ENCODE measurements at places on chromosomes 3 and 15.

- DNase-seq = no peak
These were observed 12.3 kb upstream of the NR1I2 start for GRCh38 chr3:119769394-119770149.

- DNase-seq = no peak
These were observed 197.5 kb upstream of the BCL6 start for GRCh38 chr3:187942658-187943241.

DNA sequence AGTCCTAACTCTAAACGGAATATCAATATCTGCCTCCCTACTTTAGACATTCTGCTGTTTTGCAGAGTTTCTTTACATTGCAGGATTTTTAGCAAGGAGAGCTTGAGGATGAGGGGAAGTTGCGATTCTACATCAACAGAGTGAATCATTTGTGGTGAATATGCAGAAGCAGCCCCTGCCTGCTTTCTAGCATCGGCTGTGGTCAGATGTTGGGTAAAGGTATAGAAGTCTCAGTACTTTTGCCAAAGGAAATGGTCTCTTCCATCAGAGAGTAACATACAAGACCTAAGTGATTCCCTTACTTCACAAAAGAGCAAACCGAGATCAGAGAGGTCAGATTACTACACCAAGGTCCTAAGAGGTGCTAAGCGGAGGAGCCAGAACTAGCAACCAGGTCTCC, 15.2 kb downstream of the ST3GAL6 start:
- DNase-seq = no peak

DNA sequence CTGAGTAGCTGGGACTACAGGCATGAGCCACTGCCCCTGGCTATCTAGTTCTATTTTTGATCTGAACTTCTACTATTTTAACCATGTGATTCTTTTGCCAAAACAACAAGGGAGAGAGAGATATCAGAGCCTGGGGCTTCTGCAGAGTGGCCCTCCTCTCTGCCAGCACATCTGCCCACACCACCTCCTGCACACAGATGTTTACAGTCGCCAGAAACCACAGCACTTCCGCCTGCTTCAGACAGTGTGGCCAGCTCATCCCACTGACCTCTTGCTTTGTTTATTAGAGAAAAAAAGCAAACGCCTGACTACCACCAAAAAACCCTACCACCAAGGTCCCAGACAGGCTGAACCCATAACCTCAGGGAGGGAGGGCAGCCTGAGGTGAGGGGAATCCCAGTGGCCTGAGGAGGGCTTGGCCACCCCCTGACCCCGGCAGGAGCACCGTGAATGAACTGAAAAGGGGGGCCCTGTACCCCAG, 85.9 kb upstream of the ABHD2 start:
- no peak for DNase-seq

- peak; percentile 27 for DNase-seq
These were observed 542 bp downstream of the INKA1 start for GRCh38 chr3:49803465-49804140.

- DNase-seq = no peak
These were observed 1.5 kb downstream of the VWA5B2 start for GRCh38 chr3:184230603-184231528.

DNA sequence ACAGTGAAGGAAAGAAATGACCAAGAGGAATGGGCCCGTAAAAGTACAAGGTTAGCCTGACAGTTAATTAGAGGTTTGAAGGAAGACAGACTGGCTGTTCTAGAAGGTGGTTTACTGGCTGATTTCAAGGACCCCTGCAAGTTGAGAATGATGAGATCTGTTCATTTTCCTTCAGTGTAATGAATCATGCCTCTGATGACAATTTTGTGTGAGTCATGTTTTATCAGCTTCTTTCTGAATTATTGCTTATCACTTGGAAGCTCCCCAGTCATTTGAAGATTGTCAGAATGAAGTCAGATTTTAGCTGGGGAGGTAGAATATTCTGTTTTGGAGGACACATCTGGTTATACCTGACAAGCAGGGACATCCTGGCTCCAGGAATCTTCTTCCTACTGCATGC, 50.6 kb downstream of the DRD3 start:
- no peak for DNase-seq

DNA sequence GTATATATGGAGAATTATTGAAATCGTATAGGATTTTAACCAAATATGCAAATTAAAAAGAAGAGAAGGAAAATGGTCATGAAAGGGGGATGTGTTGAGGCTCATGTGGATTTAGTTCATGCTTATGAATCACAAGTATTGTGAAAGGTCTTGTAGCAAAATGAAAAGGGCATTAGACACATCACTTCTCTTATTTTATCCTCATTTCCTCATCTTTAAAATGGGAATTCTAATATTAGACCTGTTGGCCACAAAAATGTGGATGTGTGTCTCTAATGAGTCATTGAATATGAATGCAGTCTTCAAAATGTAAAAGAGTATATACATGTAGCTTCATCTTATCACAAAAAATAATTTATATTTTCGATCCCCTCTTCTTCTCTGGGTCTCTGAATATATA, 14.9 kb upstream of the ALCAM start:
- no peak for DNase-seq

GRCh38 chr3:54322354-54322753, 200.0 kb downstream of the CACNA2D3 start:
- DNase-seq = no peak

GRCh38 chr15:100042558-100042957, 299.2 kb downstream of the ADAMTS17 start:
- no peak for DNase-seq

- no peak for DNase-seq
These were observed 72.4 kb downstream of the CHDH start for GRCh38 chr3:53773611-53774368.

DNA sequence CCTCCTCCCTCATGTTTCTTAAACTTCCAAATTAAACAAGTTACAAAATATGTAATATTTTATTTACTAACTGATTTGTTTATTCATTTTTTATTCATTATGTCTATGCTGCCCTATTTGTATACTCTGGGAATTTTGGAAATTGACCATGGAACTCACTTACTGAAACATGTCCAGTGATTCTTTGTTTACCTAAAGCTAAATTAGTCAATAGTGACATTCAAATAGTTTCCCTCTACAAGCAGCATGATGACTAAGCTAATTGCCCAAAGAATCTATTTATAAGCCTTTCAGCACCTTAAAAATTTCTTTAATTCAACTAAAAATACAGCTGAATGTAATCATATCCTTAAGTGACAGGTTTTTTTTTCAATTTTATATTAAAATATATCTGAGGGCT, 437.7 kb downstream of the SI start:
- DNase-seq = no peak

- no peak for DNase-seq
These were observed 1.5 kb downstream of the ZNF639 start for GRCh38 chr3:179324270-179324754.

DNA sequence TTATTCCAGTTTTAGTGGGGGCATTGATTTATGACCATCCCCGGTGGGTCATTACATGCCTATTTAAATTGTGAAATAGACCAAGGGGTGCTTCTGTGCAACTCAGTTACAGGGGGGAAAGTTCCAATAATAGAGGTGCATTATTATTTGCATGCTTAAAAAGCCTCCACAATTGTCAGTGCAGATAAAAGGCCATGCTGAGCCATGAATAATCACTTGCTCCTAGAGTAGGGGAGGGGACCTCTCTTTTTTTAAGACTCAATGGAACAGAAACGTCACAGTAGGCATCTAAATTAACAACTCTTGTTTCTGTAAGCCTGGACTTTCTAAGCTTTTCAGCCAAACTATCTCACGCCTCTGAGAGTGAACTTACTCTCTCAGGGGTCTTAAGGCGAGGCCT, 66.5 kb upstream of the CMTM7 start:
- DNase-seq = no peak

Measured in stimulated activated CD4-positive, alpha-beta T cell treated with anti-CD3 and anti-CD28 coated beads, Interleukin-1b, Interleukin-23, amount 100 ng/mL, for 1 hour (primary cell).